GM12892 (cell line): ENCODE measurements at places on chromosomes 2 and 18.
A peak's percentile ranks its signal among the peaks of the same experiment; 100 is the strongest.

GRCh38 chr2:138335036-138335435 is 166.5 kb upstream of the SPOPL start:
- no peak for DNase-seq

GRCh38 chr2:112159454-112159921 is 21.3 kb downstream of the FBLN7 start:
- peak; percentile 59 for DNase-seq

DNA sequence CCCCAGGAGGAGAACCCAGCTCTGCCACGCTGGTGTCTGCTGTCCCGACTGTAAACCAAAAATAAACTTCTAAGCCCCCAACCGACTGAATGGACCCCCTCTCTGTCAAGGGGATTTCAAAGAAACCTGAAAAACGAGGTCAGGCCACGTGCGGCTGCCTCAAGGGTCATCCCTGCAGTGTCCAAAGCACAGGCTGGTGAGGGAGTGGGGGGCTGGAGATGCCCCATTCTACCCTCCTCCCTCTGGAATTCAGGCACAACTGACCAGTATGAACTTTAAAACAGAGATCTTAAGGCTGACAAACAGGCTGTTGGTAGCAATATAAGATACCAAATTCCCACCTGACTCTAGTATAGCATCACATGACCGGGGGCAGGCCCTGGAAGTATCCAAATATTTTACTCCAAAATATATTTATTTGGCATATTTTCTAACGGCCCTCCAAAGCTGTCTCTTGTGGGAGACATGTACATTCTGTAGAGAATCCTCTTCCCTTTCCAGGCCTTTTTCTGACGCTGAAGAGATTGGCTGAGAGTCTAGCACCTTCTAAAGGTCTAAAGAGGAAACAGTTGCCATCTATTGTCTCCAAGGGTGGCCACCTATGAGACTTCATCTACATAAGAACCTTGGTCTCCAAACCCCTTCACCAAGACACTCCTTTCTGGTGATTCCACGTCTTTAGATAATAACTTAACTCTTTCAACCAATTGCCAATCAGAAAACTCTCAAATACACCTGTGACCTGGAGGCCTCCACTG is 40.4 kb upstream of the CTDP1 start:
- DNase-seq = no peak

GRCh38 chr2:235729557-235729947 is 235.7 kb downstream of the AGAP1 start:
- DNase-seq = no peak

DNA sequence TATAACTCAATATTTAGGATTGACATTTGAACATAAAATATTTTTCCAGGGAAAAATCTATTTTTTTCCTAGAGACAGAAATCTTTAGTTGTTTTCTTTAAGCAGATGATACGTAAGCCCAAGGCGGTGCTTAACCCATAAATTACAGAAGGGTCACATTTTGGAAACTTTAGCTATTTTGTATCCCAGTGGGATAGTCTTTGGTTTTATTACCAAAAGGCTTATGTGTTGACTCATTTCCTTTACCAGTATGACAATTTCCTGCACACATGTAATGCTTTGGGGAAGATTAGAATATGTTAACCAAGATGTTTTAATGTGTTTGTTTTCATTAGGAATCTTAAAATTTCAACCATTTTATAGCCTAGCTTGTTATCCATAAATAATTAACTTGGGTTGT is 24.8 kb downstream of the DYNC1I2 start:
- no peak for DNase-seq

- DNase-seq = no peak
These were observed 15.9 kb upstream of the CD28 start for GRCh38 chr2:203690441-203691047.

- DNase-seq = no peak
These were observed 242.4 kb upstream of the ZNF521 start for GRCh38 chr18:25594351-25594750.

GRCh38 chr2:227214622-227215041 is 50.2 kb downstream of the COL4A3 start:
- DNase-seq = no peak

GRCh38 chr2:24508878-24509277 is 17.8 kb downstream of the NCOA1 start:
- DNase-seq = no peak

DNA sequence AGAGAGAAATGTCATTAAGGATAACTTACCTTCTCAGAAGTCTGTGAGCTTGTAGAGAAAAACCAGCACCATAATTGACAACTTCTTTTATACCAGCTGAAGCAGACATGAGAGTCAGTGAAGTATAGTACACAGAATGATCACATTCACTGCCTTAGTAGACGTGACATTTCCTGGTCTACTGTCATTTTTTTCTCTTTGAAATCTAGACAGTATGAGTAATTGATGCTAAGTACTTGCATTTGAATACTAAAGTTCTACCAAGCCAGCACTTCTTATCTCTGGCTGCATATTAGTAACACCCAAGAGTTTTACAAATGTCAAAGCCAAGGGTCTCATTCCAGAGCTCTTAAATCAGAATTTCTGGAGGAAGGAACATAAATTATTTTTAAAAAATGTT is 25.4 kb upstream of the ACADL start:
- DNase-seq = no peak

- DNase-seq = no peak
These were observed 21.1 kb downstream of the CASP10 start for GRCh38 chr2:201203916-201204654.

DNA sequence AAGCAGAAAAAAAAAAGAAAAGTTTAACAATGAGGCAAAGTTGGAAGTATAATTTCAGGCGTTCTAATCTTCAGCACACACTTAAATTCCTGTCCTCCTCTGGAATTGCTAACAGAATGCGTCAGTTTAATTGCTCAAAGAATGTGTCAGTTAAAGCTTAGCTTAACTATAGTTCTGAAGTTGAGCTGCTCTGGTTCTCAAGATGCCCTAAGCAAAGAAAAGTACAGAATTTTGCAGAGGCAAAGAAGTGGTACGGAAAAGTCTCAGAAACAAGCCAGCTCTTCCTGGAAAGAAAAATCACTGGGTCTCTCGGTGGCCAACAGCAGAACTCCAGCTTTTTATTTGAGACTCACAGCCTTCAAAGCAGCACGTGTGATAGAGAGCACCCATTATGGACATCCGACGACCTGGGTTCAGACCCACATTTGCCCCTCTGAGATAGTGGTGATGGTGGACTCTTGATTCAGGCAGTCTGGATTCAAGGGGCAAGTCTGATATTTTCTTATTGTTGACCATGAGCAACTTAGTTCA is 22.2 kb upstream of the MYO3B start:
- DNase-seq = no peak

- no peak for DNase-seq
These were observed 49.9 kb downstream of the SLC9A4 start for GRCh38 chr2:102522890-102523289.

DNA sequence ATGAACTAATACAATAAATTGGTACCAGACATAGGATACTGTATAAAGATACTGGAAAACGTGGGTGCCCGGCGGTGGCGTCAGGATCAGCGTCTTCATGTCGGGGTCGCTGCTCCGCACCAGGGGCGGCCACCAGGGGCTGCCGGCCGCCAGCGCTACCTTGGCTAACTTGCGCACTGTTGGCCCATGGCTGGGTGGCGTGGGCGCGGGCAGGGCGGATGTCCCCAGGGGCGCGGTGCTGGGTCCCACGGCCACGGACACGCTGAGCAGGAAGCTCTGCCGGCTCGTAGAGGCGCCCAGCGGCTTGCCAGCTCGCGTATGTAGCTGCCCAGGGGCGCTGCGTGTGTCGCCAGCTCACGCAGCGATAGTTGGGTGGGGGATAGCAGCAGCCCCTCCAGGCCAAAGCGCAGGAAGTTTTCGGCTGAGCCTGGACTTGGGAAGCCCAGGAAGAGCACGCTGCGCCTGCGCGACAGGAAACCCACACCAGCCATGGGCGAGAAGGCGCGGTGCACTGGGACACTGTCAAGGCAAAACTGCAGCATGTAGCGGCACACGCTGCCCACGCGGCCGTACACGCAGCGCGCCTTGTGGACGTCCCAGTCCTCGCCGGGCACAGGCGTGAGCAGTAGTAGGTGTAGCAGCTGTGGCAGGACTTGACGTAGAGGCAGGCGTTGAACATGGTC is 299.9 kb downstream of the CCDC74A start:
- no peak for DNase-seq

DNA sequence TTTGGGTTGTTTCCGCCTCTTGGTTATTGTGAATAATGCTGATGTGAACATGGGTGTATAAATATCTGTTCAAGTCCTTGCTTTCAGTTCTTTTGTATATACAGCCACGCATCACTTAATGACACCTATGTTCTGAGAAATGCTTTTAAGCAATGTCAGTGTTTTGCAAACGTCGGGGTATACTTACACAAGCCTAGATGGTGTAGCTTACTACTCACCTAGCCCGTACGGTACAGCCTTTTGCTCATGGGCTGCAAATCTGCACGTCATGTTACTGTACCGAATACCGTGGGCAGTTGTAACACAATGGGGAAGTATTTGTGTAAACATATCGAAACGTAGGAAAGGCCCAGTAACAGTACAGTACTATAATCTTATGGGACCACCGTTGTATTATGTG is 12.4 kb downstream of the RALB start:
- DNase-seq = no peak

DNA sequence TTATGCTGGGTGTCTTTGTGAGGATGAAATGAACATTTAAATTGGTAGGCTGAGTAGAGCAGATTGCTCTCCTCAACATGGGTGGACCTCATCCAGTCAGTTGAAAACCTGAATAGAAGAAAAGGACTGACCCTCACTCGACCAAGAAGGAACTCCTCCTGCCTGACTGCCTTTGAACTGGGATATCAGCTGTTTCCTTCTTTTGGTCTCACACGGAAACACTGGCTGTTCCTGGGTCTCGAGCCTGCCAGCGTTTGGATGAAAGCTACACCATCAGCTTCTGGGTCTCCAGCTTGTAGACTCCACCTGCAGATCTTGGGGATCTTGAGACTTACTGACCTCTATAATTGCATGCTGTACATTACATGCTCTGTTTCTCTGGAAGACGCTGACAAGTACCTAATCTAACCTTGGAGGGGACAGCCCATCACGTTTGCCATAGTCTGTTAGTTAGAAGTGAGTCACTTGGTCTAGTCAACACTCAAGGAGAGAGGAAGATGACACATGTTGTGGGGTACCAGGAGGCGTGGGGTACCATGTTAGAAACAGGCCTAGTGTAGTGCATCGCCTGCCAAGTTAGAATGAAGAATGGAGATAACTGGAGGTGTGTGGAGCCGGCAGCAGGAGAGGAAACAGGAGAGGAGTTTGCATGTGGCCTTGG is 267.0 kb downstream of the MREG start:
- no peak for DNase-seq

DNA sequence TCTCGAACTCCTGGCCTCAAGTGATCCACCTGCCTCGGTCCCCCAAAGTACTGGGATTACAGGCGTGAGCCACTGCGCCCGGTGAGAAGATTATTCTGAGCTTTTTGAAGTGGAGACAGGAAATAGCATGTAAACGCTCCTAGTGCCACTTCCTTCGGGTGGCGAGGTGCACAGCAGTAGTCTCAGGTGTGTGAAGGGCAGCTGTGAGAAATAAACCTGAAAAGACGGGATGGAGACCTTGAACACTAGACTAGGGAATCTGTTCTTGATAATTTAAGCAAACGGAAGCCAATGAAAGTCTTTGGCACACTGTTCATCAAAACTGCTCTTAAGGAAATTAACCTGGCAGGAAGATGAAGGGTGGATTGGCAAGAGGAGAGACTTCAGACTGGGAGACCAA is 439 bp upstream of the PLEKHH2 start:
- no peak for DNase-seq

DNA sequence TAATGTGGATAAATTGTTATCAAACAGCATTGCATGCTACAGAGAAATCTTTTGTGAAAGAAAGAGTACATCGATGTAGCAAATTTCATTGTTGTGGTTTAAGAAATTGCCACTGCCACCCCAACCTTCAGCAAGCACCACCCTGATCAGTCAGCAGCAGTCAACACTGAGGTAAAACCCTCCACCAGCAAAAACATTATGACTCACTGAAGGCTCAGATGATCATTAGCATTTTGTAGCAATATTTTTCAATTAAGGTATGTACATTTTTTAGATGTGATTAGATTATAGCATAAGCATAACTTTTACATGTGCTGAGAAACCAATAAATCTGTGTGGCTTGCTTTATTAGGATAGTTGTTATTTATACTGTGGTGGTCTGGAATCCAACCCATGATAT is 75.5 kb downstream of the ZNF385B start:
- DNase-seq = no peak

DNA sequence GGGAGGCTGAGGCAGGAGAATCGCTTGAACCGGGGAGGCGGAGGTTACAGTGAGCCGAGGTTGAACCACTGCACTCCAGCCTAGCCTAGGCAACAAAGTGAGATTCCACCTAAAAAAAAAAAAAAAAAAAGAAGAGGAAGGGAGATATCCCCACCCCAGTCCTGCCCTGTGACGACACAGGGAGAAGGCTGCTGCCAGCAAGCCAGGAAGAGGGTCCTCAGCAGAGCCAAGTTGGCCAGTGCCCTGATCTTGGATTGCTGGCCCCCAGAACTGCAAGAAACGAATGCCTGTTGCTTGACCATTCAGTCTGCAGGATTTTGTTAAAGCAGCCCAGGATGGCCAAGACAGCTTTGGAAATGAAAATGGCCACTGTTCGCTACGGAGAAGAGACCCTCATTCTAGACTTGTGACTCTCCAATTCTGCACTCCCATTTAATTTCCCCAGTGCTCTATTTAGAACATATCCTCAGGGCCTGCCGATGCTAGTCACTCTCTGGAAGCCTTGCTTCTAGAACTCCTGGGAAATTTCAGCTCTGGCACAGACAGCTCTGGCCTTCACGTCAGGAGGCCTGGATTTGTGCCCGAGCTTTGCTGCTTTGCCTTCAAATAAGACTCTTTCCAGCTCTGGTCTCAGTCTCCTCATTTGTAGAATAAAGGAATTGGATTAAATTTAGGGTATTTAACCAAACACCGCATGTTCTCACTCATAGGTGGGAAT is 15.7 kb upstream of the AMMECR1L start:
- DNase-seq = no peak

GRCh38 chr2:21748501-21748900 is 624.7 kb downstream of the TDRD15 start:
- no peak for DNase-seq

DNA sequence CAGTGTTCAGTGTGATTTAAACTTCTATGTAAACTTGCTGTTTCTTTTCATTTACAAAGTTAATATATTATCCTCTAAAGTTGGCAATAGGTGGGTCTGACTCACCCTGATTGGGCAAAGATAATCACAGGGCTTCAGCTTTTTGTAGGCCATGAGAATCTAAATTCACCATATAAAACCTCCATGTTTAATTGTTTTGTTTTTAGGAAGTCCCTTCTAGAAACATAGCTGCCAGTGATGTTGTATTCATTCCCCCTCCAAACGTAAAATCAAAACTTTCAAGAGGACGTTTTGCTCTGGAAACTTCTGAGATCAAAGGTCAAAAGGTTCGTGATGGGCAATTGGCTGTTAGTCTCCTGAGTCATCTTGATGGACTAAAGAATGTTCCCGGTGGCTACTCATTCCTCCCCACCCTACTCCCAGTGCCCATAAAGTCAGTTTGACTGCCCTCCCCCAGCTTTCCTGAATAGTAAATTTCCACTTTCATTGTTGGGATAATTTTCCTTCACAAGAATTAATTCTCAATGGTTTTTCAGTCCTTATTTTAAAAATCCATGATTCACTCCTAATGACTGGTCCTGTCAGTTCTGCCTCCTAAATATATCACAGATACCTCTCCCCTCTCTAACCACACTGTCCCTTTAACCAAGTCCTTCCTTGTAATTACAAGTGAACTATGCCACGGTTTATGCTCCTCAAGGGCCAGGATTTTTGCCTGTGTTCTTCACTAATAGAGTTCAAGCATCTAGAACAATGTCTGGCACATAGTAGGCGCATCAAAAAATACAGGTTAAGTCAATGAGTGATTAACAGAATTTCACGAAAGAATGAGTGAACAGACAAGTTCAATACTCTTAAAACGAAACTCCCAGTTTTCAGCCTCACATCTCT is 164.4 kb upstream of the VRK2 start:
- no peak for DNase-seq
